GM23338 (cell line): ENCODE measurements at places on chromosomes 6 and 20.

- DNase-seq = no peak
Observed at GRCh38 chr6:151452750-151453427, 963 bp upstream of the RMND1 start.

DNA sequence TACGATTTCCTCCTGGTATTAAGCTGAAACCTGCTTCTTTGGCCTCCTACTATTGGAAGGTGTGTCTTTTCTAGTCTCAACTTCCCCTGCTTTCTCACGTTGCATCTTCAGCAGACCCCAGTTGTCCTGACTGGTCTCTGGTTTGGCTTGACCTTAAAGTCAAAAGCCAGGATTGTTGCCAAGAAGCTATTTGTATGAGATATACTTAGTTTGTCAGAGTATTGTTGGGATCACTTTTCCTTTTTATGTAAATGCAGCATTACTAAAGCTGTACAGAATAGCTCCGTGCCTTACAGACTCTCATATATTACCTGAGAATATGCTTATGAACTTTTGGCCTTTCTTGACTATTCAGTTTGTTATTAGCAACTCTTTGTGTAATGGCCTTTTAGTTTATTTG, 61.1 kb downstream of the TSPYL4 start:
- DNase-seq = no peak

DNA sequence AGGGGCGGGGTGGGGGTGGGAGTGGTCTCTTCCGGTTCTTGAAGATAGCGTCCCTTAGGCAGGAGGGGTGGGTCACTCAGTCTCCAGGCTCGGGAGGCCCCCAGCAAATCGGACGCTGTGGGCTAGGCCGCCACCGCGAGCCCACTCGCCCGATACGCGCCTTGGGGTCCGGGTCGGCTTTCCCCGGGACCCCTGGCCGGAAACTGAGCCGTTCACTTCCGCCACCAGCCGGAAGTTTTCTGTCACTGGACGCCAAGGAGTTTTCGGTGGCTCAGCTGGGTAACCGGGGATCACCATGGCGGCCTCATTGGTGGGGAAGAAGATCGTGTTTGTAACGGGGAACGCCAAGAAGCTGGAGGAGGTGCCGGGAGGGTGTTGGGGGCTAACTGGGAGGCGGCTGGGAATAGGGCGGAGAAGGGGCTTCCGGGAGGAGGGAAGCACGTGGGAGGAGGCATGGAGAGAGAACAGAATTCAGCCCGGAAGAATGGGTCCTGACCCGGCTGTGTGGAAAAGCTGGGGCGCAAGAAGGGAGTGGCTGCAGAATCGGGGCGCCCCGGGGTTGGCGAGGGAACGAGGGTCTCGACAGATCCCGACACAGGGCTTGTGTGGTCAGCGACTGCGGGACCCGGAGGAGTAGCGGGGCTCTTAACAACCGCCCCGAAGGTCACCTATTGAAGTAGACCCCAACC, at the start of gene ITPA:
Gene ITPA (plus strand): TSS at position 242 of the 689 bp plus-strand sequence. CDS start 54 bp downstream, at position 296.
- DNase-seq = peak; percentile 74

GRCh38 chr20:34083137-34083536, 28.9 kb downstream of the EIF2S2 start:
- peak; percentile 17 for DNase-seq

- peak; percentile 43 for DNase-seq
Observed at GRCh38 chr20:36285746-36286447, 20.2 kb upstream of the DLGAP4 start.

DNA sequence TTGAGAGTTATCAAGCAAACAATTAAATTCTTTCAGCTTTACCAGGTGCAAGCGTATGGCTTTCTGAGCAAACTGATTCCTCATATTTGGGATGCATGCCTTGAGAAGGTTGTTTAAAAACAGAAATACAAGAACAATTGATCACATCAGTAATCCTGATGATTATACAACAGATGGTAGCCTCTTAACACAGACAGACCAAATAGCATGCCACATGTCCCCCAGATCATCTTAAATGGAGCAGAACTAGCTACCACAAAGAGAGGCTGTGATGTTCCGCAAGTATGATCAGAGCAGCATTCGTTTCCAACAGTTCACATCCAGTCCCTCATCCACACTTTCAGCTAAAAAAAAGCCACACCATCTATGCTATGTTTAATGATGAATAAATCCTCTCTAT, 246.2 kb upstream of the NRSN1 start:
- DNase-seq = no peak

DNA sequence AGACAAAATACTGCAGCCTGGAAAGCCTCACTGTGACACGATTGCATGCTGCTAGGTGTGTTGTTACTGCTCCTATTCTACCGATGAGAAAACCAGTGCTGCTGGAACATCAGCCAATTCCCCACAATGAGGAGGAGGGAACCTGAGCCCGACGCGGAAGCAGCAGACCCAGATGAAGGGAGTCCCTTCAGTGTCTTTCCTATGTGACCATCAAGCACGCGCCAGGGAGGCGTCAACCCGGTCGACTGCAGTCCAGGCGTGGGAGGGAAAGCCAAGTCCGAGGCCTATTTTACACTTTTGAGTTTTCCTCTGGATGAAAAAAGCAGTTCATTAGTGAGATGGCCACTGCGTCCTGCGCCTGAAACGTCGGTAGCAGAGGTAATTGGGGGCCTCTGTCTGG, 63.3 kb downstream of the STK35 start:
- no peak for DNase-seq

DNA sequence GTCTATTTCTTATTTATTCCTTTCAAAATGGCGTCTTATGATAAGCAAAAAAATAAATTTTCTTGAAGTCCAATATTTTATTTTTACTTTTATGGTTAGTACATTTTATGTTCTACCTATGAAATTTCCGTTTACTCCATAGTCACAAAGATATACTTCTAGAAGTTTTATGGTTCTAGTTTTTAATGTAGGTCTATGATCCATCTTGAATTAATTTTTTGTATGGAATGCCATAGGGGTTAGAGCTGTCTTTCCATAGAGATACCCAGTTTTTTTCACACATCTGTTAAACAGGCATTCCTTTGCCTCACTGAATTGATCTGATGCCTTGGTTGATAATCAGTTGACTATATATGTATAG, 24.9 kb upstream of the ASIP start:
- no peak for DNase-seq

DNA sequence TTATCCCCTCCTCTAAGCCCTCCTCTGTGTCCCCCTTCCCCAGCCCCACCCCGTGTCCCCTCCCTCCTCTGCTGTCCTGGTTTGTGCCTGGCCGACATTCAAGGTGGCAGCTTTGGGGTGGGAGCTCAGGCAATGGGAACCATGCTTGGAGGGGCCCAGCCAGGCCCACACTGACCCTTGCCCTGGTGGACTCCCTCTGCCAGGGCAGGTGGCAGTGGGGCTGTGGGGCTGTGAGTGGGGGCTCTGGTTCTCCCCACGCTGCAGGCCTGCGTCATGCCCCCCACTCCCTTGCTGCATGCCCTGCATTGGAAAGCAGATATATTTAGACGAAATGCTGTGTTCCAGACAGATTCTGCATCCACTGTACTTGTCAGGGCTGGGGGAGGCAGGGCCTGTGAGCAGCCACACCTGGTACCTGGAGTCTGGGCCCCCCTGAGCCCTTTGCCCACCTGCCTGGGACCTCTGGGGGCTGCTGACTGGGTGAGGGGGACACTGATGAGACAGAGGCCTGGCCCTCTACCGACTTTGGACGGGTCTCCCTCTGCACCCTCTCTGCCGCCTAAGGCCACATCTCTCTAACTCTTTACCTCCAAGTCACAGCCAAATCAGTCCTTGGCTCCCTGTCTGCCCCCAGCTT, 14.2 kb downstream of the DLGAP4 start:
- no peak for DNase-seq

GRCh38 chr6:119314885-119315272, 34.7 kb downstream of the MAN1A1 start:
- DNase-seq = no peak

DNA sequence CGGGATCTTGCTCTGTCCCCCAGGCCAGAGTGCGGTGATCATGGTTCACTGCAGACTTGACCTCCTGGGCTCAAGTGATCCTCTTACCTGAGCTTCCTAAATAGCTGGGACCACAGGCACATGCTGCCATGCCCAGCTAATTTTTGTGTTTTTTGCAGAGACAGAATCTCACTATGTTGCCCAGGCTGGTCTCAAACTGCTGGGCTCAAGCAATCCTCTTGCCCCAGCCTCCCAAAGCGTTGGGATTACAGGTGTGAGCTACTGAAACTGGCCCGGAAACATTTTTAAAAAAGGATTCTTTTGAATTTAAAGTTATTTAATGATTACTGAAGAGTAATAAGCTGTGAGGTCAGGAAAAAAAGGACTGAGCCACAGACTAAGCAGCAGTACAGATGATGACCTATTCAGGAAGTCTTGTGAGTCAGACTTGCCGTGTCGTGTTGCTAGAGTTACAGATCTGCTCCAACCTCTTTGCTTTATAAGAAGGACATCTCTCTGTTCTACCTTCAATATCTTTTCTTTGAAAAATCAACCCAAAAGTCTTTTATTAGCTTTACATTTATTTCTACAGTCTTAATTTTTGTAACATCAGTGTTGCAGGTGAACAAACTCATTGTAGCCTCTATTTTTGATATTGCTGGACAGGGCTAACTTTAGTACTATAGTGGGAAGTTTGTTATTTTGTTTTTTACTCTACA, 108.7 kb downstream of the NCOA3 start:
- no peak for DNase-seq

- no peak for DNase-seq
Observed at GRCh38 chr6:36612101-36612625, 18.0 kb downstream of the SRSF3 start.

- DNase-seq = peak; percentile 57
Observed at GRCh38 chr6:156925718-156926607, 148.8 kb downstream of the ARID1B start.

DNA sequence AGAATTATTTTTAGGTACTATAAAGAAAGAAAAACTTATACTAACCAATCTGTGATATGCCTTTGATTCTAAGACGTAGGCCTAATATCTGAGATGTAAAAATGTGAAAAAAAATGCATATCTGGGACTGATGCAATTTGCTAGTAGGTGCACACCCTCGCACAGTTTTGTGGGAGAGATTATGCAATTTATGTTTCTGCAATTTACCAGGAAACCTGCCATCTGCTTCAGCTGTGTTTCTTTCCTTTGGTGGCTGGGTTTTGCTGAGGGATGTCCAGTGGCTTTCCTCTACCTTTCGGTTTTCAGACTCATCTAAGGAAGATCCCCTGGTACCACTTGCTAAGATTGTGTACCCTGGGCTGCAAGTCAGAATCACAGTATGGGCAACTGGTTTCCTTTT, 186.9 kb downstream of the ZFP64 start:
- no peak for DNase-seq

DNA sequence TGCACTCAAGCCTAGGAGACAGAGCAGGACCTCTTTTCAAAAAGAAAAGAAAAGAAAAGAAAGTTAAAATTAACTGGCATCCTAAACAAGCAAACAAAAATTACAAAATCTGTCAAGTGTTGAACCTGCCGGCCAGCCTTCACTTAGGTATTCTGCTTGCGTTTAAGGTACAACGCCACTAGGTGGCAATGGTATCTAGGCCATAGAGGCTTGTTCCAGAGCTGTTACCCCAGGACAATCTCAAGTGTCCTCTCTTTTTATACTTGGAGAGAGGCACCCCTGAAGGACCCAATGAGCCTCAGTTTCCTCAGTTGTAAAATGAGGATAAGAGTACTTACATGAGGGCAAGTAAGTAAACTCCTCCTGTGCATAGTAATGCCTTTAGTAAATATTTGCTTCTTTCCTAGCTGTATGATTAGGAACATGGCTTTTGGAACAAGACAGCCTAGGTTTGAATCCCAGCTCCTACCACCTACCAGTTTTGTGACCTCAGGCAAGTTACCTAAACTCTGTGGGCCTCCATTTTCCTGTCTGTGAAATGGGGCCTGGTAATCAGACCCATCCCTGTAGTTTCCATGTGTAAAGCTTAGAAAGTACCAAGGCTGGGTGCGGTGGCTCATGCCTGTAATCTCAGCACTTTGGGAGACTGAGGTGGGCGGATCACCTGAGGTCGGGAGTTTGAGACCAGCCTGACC, 5.8 kb upstream of the PACSIN1 start:
- DNase-seq = peak; percentile 87

DNA sequence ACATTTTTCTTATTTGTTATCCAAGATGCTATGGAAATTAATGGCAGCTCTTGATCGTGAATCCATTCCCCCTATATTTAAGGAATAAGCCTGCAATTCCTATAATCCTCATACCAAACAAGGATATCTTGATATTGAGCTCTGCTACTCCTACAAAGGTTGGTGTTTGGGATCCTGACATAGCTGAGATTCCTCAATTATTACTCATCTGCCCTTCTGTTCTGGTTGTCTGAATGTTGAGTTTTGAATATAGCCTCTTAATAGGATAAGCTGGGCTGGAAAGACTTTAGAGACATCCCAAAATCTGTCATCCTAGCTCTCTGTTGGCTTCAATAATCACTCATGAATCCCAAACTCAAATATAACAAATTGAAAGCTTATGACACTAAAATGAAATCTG, 49.9 kb downstream of the CLIC5 start:
- DNase-seq = no peak

DNA sequence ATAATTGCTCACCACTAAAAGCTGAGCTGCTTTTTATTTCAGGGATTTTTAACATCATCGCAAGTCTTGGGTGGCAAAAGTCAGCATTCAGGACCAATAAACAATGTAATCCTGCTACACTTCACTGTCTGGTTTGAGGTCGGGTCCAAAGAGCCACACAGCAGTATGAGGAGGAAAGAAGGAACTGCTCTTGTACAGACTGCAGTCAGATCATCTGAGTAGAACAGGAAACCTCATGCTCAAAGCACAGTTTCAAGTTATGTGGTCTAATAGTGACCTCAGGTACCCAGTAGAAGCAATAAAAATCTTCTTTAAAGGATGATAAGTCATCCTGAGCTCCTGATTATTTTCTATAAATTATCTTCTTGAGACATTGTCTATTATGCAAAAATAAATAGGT, 211.4 kb downstream of the FUT9 start:
- no peak for DNase-seq

DNA sequence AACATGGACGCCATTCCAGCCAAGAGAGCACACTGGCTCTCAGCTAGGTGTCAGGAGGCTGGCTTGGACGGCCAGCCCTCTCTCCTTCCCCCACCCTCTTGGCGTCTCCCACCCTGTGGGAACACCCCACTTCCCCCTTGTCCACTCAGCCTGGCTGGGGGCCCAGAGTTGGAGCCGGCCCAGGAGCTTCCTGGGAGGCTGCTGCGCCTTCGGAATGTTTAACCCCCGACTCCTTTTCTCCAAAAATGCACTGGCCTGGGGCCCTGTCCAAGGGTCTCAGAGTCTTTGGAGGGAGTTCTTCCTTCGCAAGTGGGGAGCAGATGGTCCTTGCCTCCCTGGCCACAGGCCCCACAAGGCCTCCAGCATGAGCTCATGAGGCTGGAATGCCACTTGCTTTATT, 4.1 kb downstream of the ADAM33 start:
- DNase-seq = no peak
